Right renal cortex interstitium (tissue), 3 donors: ENCODE measurements at places on chromosomes 7 and 10. TPM values are rescaled to one million over a fixed set of nuclear protein-coding genes. Genes with fewer than 3 reads are reported as not detected.

GRCh38 chr10:34911661-34912205 lies 96.6 kb upstream of the PARD3 start:
- DNase-seq, result no peak

DNA sequence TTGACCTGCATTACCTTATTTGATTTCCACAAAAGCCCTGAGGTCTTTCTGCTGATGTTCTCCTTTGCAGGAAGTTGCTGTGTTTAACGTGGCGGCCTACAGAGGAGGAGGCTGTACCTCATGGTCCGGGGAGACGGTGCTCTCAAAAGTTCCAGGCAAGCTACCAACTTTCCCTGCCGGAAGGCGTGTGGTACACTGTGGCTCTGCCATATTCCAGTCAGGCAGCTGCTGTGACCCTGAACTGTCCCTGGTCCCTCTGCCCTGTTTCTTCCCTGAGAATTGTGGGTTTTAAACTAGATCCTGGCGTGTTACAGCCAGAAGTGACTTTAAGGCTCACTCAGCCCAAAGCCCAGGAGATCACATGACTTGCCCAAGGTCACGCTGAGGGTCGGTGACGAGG lies 139.2 kb downstream of the TEX36 start:
- no peak for DNase-seq

The SNCG gene
- 8.3 TPM for polyA plus RNA-seq

The AFAP1L2 gene
- 44.4 TPM for polyA plus RNA-seq

GRCh38 chr10:5996696-5997095 lies 19.4 kb upstream of the IL15RA start:
- no peak for DNase-seq

The LIPN gene
- not detected for polyA plus RNA-seq

The DAGLB gene
- polyA plus RNA-seq, result 16.4 TPM
